GDM1 (cell line): ENCODE measurements at places on chromosomes 1 and 21.

GRCh38 chr1:182754543-182755314, 34.8 kb upstream of the NPL start:
- DNase-seq, result no peak

- DNase-seq, result no peak
Observed at GRCh38 chr1:26913754-26914619, at the start of gene NR0B2. Gene NR0B2, minus strand, starts transcription at chr1:26913975. Its CDS starts 35 bp downstream, at chr1:26913940.

DNA sequence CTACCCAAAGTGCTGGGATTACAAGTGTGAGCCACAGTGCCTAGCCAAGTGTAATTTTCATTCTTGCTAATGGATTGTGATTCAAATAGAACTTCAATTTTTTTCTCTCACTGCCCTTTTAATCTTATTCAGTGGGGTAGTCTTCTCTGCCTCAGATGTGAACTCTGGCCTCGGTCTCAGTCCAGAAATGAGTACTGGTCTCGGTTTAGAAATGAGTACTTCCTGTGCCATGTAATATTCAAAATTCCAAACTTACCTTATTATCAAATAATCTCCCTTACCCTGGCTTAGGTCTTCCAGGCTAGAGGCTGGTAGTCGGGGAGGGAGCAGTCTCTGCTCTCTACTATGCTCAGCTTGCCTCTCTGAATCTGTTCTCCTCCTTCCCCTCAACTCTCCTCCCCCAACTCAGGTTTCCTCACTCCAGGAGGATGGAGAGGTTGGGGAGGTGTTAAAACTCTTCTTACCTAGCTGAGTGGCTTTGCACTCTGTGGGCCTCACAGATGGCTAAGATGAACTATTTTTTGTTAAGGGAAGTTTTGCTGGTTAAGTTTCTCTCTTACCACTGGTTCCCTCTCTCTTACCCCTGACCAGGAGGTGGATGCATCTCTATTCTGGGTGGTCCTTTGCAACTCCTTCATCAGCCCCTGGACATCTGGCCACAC, 4.8 kb upstream of the SLAMF9 start:
- no peak for DNase-seq

DNA sequence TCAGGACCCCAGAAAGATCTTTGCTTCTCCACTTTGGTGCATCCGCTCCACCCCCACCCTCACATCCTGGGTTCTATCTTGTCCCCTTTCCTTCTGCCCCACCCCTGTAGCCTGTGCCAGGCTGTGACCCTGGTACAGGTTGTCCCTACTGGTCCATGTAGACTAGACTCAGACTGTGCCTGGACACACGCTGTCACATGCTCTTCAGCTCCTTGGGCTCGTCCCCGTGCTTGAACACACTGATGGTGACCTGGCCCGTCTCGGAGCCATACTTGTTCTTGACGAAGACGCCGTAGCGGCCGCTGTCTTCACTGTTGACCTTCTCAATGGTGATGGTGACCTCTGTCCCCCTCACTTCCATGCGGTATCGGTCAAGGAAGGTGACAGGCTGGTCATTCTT, 54.8 kb downstream of the MYOM3 start:
- no peak for DNase-seq

DNA sequence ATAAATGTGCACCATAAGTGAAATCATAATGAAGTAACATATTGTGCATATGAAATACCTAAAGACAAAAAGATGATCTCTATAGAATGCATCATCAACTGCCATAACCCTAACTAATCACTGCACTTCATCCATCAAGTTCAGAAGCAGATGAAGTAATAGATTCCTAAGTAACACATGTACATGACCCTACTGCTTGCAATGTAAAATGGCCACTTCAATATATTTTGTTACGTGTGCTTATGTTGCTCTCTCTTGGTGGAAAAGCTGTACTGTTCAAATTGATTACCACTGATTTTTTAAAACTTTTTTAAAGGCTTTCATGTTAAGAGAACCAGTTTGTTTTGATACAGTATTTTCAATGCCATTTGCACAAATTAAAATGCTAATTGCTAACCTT, 141.8 kb downstream of the TTLL7 start:
- no peak for DNase-seq

GRCh38 chr1:67060811-67061218, 6.9 kb upstream of the SLC35D1 start:
- no peak for DNase-seq

DNA sequence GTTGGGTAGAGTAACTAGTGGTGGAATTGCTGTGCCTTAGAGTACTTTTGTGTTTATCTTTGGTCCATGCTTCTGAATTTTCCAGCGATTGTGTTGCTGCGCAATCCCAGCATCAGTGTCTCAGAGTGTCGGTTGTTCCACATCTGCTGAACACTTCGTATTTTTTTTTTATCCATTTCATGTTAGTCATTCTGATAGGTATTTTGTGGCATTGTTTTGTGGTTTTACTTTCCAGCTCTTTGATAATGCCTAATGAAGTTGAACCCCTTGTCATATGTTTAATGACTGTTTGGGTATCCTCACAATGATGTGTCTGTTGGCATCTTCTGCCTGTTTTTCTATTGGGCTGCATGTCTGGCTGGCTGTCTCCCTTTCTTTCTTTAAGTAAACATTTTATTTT, 13.6 kb downstream of the TUFT1 start:
- no peak for DNase-seq

- DNase-seq, result no peak
Observed at GRCh38 chr1:174052621-174053020, 30.5 kb upstream of the RC3H1 start.

DNA sequence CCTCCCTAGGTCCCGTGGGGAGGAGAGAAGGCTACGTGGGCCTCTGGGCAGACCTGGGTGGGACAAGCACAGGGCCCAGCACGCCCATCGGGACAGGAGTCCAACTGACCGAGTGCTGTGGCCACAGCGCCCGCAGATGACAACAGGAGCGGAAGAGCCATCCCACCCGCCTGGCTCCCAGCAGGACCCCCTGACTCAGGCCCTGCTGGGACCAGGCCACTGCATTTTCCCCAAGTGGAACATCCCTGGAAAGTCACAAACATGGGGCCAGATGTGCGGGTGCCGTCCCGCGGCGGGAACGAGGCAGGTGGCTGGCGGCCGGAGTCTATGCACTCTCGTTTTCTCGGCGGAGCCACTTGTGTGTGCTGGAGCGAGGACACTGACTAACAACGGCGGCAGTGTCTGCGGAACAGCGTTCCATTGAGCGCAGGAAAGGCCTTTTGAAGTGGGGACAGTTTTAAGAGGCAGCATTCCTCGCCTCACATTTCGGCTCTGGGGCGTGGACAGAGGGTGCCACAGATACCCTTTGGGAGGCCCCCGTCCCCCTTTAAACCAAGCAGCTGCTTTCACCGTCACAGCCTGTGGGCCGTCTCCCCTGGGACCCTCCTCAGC, 93.7 kb upstream of the ARHGEF16 start:
- DNase-seq, result no peak

- no peak for DNase-seq
Observed at GRCh38 chr21:33286600-33287456, 20.7 kb downstream of the IL10RB start.

DNA sequence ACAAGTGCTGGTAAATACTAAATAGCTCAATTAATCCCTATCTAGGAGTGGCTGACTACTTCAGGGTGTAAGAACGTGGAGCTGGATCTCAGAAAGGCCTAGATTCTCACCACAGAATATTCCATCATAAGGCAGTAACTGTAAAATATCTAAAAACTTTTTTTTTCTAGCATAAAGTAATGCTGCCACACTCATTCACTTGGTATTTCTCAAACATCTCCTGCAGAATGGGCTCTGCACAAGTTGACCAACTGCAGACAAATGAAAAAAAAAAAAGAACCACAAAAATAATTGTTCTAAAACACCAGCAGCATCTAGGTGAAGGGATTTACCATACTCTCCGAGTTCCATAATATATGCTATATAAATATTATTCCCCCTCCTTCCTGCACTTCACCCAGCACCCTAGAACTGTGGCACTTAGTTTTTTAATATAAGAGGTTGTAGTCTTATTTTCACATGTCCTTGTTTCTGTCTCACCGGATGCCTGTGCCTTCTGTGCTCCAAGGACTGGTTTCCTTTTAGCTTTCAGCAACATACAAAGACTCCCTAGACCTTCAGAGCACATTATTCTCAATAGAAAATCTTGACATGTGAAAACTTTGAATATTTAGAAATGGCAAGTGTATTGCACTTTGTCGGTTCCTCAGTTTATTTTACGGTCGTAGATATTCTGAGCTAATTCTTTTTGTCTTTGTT, 8.9 kb downstream of the VSIG8 start:
- DNase-seq, result no peak

GRCh38 chr1:108154314-108154713, 45.8 kb downstream of the SLC25A24 start:
- no peak for DNase-seq

DNA sequence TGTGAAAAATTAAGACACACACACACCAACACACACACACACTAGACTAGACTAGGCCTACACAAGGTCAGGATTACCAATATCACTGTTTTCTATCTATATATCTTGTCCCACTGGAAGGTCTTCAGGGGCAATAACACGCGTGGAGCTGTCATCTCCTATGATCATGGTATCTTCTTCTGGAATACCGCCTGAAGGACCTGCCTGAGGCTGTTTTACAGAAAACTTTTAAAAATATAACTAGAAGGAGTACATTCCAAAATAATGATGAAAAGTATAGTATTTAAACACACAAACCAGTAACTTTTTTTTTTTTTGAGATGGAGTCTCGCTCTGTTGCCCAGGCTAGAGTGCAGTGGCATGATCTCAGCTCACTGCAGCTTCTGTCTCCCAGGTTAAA, 20.3 kb upstream of the ZBTB8A start:
- DNase-seq, result no peak

DNA sequence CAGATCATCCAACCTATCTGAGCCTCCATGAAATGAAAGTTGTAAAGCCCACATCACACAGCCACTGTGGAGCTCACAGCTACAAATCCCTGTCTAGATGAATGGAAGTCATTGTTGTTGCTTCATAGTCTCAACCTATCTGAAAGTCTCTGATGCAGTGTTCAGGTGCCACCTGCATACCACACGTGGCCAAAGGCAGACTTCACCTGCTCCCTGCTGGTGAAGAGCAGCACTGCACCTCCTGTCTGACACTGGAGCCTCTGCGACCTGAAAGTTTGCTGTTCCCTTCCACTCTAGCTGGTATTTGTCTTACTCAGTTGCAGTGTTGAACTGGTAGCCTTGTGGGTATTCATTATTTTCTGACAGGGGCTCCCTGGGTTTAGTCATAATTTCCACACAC, 18.4 kb downstream of the LORICRIN start:
- DNase-seq, result no peak

DNA sequence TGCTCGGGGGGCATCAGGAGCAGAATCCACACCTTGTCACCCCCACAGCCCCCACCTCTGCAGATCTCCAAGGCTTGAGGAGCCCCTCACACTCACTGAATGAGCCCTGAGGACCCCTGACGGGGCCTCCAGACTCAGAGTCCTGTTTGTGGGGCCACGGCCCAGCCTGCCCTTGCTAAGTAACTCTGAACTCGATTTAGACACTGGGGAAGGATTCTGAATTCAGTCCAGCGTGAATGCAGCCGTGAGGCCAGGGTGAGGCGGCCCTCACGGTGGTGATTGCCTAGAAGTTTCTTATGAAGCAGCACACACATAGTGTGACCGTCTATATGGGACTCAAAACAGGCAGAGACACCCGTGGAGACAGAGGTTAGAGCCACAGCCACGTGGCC, 58.9 kb upstream of the ADARB1 start:
- no peak for DNase-seq

- DNase-seq, result no peak
Observed at GRCh38 chr1:223183268-223183862, 40.3 kb upstream of the TLR5 start.

DNA sequence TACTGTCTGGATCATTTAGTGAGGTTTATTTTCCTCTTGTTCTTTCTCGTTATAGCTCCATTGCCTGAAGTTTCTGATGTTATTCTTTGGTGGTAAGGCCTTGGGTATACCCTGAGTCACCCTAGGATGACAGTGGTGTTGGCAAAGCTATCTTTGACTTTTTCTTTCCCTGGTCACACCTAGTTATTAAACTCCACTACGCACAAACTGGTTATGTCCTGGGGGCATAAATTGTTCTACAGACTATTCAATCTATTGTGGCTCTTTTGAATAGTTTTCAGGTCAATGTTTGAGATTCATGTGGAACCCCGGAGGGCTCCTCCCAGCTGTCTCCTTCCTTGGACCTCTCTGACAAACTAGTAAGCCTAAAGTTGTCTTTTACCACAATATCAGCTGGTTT, 157.7 kb downstream of the SLC35F3 start:
- no peak for DNase-seq

DNA sequence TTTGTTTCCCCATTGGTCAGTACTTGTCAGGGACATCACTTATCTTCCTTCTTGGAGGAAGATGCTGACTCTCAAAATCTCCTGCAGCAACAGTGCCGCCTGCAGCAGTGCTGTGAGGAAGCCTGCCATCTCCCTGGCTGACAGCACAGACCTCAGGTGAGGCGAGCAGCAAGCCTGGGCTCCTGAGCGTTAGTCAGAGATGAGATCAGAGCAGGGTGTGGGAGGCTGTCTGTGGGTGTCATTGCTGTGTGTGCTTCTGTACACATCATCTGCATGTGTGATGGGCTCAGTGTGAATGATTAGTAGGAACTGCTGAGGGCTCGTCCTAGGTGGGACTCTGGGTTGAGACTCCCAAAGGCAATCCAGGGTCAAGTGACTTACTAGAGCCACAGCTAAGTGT, 6.1 kb downstream of the STRIP1 start:
- no peak for DNase-seq

- DNase-seq, result no peak
Observed at GRCh38 chr1:91769742-91770141, 116.2 kb downstream of the TGFBR3 start.

- no peak for DNase-seq
Observed at GRCh38 chr1:48062353-48062752, 65.2 kb upstream of the TRABD2B start.

GRCh38 chr1:47680815-47681475, 243.1 kb downstream of the FOXD2 start:
- DNase-seq, result no peak

GRCh38 chr21:33032434-33033047, 6.8 kb downstream of the OLIG2 start:
- no peak for DNase-seq

DNA sequence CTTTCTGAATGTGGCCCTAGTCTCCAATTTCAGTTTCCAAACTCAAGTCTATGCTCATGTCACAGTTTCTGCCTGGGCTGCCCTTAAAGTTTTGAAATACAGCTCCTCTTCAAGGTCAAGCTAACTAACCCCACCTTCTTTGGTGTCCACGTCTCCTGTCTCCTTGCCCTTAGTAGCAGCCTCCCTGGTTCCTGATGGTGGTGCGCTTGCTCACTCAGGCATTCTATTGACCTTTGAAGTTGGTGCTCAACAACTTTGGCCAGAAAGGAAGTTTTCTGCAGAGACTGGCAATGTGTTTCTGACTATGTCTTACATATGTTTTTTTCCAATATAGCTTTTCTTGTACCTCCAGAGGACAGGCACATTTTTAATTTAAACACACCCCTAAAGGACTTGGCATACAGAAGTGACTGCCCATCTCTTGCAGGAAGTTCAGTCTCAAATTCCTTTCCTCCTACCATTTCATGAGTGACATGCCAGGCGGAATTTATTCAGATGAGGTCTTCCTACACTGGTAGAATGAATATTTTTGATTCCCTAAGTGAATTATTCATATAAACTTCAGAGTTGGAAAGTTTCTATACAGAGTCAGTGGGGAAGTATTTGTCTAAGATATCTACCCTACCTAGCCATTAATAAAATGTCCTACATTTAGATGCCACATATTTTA, 364.3 kb upstream of the USP24 start:
- no peak for DNase-seq

- no peak for DNase-seq
Observed at GRCh38 chr1:201311356-201312011, 28.2 kb downstream of the PKP1 start.

- no peak for DNase-seq
Observed at GRCh38 chr1:200473698-200474371, 64.0 kb upstream of the ZNF281 start.
